SK-N-MC (cell line): ENCODE measurements at places on chromosomes 3 and 15.

- no peak for DNase-seq
These were observed 55.7 kb downstream of the SYNPR start for GRCh38 chr3:63333815-63334214.

GRCh38 chr15:25137013-25137412, 182.2 kb downstream of the SNRPN start:
- DNase-seq: no peak

GRCh38 chr3:117035745-117036144, 326.2 kb downstream of the TUSC7 start:
- no peak for DNase-seq

DNA sequence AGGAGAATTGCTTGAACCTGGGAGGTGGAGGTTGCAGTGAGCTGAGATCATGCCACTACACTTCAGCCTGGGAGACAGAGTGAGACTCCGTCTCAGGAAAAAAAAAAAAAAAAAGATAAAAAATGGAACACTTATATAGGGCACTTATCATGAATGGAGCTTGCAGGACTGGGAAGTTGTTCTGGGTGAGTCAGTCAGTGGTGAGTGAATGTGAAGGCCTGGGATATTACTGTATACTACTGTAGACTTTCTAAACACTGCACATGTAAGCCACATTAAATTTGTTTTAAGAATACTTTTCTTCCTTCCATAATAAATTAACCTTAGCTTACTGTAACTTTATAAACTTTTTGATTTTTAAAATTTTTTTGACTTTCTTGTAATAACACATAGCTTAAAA, 59.8 kb downstream of the SFMBT1 start:
- no peak for DNase-seq

- DNase-seq: no peak
These were observed 31.4 kb downstream of the MYL3 start for GRCh38 chr3:46831841-46832240.

DNA sequence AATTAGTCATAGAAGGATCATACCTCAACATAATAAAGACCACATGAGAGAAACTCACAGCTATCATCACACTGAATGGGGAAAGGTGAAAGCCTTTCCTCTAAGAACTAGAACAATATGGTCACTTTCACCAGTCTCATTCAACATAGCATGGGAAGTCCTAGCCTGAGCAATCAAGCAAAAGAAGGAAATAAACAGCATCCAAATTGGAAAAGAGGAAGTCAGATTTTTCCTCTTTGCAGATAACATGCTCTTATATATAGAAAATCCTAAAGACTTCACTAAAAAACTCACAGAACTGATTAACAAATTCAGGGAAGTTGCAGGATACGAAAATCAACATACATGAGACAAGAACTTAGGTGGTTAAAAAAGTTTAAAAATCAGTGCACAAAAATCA, 24.7 kb downstream of the MAP3K13 start:
- no peak for DNase-seq

- peak; percentile 52 for DNase-seq
These were observed 5.0 kb downstream of the C2CD4A start for GRCh38 chr15:62071711-62072308.
